T-cell (primary cell): ENCODE measurements at places on chromosomes 3 and 15.

DNA sequence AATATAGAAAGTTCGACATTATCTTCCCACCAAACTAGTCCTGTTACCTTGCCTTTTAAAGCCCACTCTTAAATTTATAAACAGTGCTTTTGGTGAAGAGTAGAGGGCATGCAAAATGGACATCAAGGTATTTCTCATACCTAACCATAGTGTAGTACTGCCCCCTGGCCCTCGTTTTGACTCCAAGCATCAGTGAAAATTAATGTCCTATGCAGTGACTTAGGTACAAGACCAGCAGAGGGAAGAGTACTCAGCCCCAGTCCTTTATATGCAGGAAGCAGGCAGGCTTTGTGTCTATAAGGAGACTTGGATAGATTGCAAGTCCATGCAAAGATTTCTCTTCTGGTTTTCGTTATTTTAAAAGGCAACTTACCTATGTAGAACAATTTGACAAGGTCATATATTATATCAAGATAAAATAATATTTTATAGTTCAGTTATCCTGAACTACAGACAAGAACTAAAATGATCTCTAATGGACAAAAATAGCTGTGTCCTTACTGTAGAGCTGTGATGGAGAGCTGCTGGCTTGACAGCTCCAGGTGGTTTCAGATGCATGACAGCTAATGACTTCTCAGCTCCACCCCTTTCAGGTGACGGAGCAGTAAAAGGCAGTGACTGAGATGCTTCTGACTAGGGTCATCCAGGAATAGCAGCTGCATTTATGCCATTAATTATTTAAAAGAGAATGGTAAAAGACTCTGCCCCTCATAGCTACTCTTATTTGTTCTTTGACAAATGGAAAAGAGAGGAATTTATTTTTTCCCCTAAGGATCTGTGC, 646.1 kb downstream of the SQOR start:
- no peak for DNase-seq

DNA sequence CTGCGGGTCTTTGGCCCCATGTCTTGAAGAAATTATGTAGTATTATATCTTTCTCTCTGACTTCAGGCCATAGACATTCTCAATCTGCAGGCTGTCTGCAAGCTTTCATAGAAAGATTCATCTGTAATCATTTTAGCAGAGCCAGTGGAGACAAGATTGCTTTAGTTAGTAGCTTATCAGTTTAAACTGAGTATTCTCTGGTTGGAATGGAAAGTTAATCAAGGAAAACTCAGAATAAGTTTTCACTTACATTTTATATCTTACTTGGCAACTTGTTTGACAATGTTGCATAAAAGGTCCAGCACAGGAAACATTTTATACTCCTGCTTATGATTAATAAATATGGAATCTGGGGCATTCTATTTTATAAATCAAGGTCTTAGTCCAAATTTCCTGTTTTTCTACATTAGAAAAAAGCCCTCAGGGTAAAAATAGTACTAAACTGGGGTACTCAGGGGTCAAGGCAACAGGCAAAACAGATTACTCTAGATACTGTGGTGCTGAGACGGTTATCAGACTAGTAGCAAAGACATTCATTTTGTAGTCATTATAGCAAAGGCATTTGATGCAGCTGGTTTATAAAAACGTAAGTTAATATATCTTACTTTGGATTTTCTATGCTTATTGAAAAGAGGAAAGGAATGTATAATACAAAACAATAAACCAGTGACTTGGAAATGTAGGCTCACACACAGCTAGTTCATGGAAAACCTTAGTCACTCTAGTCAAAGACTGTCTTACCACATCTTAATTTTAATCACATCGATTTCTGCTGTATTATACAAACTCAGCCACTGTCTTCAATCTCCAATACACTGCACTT, 45.2 kb upstream of the FILIP1L start:
- DNase-seq = no peak

DNA sequence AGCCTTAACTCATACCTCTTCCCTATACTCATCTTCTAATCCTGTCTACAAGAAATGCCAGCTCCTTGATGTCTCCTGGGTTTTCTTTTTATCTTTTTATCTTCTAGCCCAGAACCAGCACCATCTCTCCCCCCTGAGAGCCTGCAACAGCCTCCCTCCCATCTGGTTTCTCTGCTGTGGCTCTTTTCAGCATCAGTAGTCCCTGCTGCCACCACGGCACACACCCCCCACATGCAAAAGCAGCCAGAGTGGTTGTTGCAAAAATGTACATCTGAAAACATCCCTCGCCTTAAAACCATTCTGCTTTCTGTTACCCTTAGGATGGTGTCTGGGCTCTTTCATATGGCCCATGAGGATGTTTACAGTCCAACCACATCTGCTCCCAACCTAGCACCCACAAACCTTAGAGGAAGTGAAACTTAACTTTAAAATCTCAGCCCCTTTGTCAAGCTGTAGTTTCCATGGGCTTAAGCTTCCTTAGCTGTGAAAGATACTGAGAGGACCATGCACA, 775 bp downstream of the TTC21A start:
- peak; percentile 29 for DNase-seq

DNA sequence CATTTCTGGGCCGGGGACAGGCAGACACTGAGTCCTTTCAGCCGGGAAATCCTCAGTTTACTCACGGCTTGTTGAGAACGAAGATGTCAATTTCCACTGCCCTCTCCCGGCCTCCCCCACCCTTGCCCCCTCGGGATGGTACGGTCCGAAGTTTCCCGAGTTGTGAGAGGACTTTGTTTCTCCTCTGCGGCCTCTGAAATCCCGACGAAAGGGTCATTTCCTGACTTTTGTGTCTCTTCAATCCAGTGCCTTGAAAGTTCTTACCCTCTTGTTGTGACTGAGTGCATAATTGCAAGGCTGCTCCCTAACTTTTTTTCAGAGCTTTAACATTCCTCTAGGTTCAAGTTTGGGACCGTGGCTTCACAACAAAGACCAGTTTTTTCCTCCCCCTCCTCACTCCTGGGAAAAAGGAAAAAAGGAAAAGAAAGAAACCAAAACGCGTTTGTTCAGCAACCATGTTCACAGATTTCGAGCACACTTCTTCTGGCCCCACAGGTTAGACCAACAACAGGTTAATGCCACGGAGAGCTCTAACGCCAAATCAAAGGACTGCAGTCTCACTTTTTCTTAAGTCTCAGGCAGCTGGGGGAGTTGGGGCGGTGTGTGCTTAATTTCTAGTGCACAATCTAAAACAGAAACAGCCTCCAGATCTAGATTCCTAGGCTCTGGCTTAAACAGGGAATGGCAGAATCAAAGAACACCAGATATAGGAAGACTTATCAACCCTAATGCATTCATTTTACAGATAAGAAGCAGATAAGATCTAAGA, 138.9 kb downstream of the TMCO5A start:
- DNase-seq = no peak

DNA sequence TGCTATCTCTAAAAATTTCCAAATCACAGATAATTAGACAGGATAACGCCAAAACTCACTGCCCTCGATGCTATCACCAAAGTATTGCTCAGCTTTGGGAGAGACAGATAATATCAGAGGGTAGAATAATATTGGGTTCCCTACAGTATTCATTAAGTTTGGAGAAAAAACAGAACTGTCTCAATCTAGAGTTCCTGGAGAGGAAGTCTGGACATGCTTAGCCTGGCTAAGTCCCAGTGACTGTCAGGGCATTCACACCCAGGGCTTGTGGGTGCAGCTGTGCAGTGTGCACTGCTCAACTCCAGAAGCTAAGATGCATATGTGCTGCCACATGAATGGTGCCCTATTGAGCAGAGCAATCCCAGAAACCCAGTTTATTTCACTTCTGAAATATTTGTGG, 459.6 kb upstream of the DPH6 start:
- no peak for DNase-seq

DNA sequence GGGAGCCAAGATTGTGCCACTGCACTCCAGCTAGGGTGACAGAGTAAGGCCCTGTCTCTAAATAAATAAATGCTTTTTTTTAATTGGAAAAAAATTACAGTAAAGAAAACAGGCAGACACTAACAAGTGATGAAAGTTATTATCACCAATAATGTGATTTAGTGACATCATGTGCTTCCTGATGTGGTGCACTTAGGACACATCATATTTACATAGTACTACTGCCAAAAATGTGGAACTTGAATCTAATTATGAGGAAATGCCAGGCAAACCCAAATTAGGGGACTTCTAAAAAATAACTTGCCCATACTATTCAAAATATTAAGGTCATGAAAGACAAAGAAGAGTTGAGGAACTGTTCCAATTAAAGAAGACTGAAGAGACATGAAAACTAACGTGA, 30.8 kb downstream of the MAP4 start:
- no peak for DNase-seq

DNA sequence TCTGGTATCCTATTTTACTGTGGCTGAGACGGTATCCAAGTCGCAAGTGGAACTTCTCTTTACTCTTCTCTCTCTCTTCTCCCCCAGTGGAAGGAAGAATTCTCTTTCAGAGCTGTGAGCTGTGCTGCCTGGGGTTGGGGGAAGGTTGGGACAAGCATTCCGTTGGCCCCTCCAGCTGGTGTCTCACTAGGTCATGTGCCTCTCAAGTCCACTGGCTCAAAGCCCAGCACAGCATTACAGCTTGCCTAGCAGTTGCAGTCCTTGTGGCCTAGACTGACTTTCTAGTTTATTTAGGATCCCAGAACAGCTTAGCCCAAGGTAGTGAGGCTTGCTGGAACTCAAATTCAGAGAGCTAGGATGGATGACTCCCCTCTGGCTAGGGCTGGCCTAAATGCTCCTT, 76.1 kb upstream of the SPATA16 start:
- DNase-seq = no peak

GRCh38 chr15:53829471-53829870, 70.0 kb upstream of the WDR72 start:
- DNase-seq = no peak

DNA sequence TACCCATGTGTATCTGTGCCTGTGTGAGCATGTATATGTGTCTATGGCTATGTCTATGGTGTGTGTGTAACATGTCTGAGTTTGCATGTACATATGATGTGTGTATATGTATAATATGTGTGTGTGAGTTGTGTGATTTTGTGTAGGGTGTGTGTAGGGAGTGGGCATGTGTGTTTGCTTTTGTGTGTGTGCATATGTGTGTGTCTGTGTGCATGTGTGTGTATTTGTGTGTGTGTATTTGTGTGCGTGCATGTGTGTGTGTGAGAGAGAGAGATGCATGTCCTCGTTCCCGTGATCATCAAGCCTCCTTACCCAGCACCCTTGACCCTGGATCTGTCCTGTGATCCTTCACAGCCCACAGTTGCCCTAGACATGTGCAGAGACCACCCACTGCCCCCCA, 79.5 kb downstream of the LINGO1 start:
- DNase-seq = no peak

GRCh38 chr3:145942052-145942451, 218.9 kb downstream of the PLOD2 start:
- DNase-seq = no peak

- no peak for DNase-seq
These were observed 118.1 kb downstream of the ASB7 start for GRCh38 chr15:100720406-100720967.

- no peak for DNase-seq
These were observed 1445.6 kb downstream of the SI start for GRCh38 chr3:163632722-163633121.

GRCh38 chr3:106635826-106636225, 741.4 kb upstream of the CCDC54 start:
- no peak for DNase-seq

- peak; percentile 92 for DNase-seq
These were observed at the start of gene TM2D3 for GRCh38 chr15:101652098-101652785. TSS of gene TM2D3 (minus strand) at chr15:101652381. CDS start at chr15:101652361, 20 bp downstream.

GRCh38 chr3:186922790-186923189, 7.5 kb upstream of the ST6GAL1 start:
- no peak for DNase-seq

DNA sequence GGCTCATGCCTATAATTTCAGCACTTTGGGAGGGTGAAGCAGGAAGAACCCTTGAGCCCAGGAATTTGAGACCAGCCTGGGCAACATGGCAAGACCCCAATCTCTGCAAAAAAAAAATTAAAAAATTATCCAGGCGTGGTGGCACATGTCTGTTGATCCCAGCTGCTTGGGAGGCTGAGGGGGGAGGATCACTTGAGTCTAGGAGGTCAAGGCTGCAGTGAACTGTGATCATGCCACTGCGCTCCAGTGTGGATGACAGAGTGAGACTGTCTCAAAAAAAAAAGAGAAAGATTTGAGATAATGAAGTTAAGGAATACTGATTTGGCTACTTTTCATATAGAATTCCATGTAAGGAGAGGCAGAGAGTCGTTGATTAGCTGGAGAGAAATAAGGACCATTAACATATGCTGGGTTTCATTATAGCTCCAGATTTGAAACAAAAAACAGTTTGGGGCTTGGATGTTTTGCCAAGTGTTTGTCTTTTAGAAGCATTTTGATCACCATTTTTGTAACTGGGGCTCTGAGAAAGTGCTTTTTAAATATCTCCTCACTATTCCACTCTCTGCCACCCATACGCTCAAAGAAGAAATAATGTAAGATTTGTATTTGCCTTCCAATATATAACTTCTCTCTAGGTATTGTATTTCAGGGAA, 214.2 kb downstream of the FEZF2 start:
- no peak for DNase-seq

- no peak for DNase-seq
These were observed 20.1 kb downstream of the PRR23A start for GRCh38 chr3:138985932-138986331.

DNA sequence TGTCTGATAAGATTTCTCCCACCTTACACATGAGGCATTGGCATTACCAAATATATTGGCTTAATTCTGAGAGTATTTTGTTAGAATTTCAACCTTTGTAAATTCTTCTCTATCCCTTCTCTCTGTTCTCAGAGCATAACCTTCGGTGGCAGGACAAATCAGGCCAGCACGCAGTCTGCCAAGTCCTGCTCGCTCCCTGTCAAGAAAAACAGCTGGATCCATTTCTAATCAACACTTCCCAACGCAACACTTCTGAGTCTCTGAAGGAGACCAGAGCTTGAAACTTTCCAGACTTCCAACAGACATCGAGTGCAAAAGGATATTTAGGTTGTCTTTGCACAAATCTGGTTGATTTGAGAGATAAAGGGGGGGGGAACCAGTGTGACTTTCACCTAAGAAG, 125.7 kb downstream of the SV2B start:
- no peak for DNase-seq

DNA sequence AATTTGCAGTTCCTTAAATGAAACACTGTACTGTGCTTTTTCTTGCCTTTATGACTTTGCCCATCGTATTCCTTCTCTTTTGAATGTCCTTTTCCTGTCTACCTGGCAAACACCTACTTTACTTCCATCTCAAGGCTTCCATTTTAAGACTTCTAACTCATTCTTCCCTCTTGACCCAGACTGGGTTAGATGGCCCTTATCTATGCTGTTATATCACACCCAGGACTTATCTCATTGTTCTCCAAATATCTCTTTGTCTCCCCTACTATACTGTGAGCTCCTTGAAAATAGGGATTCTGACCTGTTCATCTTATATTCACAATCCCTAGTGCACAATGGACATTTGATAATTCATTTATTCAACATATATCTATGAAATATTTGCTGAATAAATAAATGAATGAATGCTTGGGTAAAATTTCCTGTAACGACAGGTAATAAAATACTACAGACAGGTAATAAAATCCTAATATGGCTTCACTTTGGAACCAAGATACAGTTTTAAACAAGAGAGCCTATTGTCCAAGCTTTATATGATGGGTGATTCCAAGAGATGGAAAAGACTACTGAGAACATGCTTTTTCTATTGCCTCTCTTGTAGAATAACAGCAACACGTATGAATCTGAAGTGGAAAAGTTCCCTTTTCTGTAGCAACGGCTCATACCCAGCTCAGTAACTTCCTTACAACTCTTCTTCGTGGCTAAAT, 22.7 kb downstream of the EFL1 start:
- DNase-seq = no peak

- DNase-seq = no peak
These were observed 28.9 kb downstream of the CLDN18 start for GRCh38 chr3:138038725-138039462.

GRCh38 chr15:101625980-101626379, 26.2 kb downstream of the TM2D3 start:
- no peak for DNase-seq
